ENCODE measurements at places on chromosomes 1 and 21.

DNA sequence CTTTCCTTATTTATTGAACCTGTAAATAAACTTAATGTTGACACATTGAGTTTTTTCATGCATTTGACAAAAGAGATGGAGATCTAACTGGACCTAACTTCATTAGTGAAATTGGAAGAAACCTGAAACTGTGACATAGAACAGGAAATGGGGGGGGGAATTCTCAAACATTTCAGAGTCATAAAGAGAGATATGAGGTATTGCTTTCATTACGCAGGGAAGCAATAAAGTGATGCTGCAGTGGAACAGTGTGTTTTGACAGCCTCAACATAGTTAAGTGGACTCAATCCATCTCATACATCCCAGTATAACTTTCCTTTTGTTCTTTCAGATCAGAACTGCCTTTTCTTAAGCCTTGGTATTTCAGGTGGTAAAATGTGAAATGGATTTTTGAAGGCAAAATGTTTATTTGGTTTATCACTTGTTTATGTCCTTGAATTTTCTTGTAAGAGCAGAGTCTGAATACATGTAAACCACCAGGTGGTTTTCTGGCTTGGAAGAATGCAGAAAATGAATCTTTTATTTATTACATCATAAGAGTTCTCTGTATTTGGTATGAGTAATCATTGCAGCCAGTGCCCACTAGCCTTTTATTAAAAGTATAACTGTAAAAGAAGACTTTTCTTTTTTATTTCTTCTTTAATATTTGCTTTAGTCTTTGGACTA is 132.5 kb downstream of the ZNF326 start:
- no peak for DNase-seq

GRCh38 chr1:90902672-90903071 is 119.2 kb downstream of the ZNF644 start:
- DNase-seq, result no peak

DNA sequence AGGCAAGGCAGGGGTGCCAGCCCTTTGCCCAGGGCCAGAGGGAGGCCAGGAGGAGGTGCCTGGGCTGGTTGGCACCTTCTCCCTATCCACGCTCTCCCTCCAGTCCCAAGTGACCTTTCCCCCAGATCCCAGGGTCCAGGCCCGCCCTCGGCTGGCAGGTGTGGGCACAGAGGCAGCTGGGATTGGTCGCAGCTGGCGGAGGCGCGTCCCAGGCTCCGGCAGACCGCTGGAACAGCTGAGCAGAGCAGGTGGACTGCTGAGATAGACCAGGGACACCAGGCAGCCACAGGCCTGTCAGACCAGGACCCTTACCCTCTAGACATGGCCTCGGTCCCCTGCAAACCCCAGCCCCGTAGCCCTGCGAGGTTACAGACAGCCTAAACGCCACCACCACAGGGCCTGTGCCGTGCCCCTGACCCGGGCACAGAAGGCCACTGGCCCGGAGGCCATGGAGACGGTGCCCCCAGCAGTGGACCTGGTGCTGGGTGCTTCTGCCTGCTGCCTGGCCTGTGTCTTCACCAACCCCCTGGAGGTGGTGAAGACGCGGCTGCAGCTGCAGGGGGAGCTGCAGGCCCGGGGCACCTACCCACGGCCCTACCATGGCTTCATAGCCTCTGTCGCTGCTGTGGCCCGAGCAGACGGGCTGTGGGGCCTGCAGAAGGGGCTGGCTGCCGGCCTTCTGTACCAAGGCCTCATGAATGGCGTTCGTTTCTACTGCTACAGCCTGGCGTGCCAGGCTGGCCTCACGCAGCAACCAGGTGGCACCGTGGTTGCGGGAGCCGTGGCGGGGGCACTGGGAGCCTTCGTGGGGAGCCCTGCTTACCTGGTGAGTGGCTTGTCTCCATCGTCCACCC is at the start of gene SLC25A34:
TSS of gene SLC25A34 (plus strand) at position 221 of the 854 bp plus-strand sequence. CDS start at position 449, 228 bp downstream.
- DNase-seq, result no peak

DNA sequence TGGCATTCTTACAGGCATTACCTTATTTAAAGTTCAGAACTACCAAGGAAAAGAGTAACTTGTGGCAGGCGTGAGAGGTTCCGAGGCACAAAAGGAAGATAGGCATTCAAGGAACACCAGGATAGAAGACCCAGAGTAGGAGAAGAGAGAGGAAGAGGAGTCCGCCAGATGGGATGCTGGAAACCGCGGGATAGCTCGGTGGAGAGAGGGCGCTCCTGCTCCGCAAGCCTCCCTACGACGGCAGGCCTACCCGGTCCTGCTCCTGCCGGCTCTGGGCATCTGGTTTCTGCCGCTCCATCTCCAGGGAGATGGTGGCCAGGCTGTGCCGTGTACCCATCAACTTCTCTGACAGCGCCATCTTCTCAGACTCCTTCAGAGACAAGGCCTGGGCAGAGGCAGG is 5.4 kb upstream of the NBPF1 start:
- DNase-seq, result no peak

GRCh38 chr21:25885880-25886279 is 151.1 kb downstream of the GABPA start:
- DNase-seq, result no peak

GRCh38 chr21:27152996-27153395 is 186.1 kb upstream of the ADAMTS5 start:
- DNase-seq, result no peak

- no peak for DNase-seq
Measured at GRCh38 chr21:35058058-35058457, 9.0 kb upstream of the RUNX1 start.

- DNase-seq, result no peak
Measured at GRCh38 chr1:57530206-57530910, 106.5 kb upstream of the DAB1 start.

- no peak for DNase-seq
Measured at GRCh38 chr1:147641695-147642592, 28.4 kb downstream of the ACP6 start.

- DNase-seq, result no peak
Measured at GRCh38 chr1:30708361-30708728, 15.0 kb downstream of the MATN1 start.

- no peak for DNase-seq
Measured at GRCh38 chr1:242690849-242691609, 166.5 kb upstream of the PLD5 start.

DNA sequence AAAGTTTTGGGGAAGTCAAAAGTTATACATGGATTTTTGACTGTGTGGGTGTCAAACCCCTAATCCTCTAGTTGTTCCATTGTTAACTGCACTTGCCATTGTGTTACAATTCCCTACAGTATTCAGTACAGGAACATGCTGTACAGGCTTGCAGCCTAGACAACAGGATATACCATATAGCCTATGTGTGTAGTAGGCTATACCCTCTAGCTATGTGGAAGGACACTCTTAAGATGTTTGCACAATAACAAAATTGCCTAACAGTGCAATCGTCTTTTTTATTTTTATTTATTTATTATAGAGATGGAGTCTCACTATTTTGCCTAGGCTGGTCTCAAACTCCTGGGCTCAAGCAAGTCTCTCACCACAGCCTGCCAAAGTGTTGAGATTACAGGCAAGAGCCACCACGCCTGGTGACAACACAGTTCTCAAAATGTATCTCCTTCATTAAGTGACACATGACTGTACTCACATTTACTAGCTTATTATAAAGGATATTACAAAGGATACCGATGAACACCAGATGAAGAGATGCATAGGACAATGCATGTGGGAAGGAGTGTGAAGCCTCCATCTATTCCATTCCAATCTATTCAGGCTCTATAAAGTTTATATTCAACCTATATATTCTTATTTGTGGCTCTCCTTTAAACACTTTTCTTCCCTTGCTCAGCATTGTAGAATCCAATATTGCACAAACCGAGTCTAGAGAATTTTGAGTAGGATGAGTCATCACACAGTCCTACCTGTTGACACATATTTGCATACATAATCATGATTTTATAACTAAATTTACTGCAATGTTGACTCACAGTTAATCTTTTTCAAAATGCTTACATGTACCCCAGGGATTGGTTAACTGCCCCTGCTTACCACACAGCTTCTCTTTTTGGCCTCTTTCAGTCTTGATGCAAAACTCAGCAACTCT is 28.4 kb upstream of the CEP350 start:
- no peak for DNase-seq

GRCh38 chr1:89673251-89673650 is 40.3 kb downstream of the LRRC8C start:
- no peak for DNase-seq

Measured in activated gamma-delta T cell (primary cell).